ENCODE measurements at places on chromosomes 13 and 19.

DNA sequence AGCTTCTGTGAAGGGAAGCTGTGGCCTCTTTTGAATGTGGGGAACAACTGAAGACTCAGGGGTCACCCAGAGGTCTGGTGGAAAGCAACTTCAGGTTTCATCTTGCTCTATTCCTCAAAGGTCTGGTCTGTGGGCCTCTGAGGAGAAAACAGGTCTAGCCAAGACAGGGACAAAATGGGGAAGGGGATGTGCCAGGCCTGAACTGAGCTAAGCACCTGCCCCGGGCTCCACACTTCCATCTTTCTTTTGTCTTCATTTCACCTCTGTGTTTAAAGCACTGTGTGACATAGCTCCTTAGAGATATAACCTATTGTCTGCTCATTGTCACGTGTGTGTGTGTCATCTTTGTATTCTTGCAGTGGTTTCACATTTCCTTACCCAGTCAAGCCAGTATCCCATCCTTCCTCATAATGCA lies 19.9 kb upstream of the GDF15 start:
- no peak for DNase-seq

- no peak for DNase-seq
These were observed 460.3 kb upstream of the KLHL1 start for GRCh38 chr13:70568571-70568970.

- no peak for DNase-seq
These were observed 340.7 kb downstream of the MTUS2 start for GRCh38 chr13:29160862-29161261.

GRCh38 chr19:4773047-4773640 lies 18.4 kb upstream of the FEM1A start:
- DNase-seq, result no peak

GRCh38 chr13:111342721-111343120 lies 22.3 kb downstream of the TEX29 start:
- no peak for DNase-seq

DNA sequence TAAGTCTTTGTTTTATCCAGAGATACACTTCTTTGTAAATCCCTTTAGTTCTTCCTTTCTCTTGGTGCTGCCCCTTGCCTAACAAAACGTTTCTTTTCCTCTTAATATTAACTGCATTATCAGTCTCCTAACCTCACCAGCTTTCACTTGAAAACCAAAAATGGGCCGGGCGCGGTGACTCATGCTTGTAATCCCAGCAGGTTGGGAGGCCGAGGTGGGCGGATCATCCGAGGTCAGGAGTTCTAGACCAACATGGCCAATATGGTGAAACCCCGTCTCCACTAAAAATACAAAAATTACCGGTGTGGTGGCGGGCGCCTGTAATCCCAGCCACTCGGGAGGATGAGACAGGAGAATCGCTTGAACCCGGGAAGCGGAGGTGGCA lies 329.8 kb upstream of the MIR17HG start:
- no peak for DNase-seq

DNA sequence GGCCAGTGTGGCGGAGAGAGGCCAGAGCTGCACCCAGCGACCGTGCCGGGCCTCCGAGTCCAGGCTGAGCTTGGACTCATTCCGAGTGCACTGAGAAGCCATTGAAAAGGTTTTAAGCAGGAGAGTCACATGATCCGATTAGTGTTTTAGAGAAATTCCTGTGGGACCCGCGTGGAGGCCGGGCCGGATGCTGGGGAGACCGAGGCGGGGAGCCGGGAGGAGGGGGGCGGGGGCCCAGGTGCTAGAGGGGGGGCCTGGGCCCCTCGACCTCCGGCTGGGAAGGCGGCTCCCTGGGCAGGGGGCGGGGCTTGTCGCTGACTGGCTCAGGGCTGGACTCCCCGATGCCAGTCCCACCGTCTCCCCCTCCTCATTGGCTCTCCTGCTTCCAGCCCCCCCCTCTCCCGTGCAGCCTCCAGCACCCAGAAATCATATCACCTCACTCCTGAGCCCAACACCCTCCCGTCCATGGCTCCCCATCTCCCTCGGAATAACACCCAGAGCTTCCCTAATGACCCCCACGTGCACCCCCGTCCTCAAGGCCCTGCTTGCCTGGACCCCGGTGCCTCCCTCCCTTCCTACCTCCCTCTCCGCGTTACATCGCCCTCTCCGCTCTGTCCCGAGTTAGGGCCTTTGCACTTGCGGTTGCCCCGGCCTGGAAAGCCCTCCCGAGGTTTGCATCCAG lies 5.2 kb upstream of the ZNF579 start:
- peak; percentile 40 for DNase-seq

GRCh38 chr13:92873029-92873428 lies 353.6 kb upstream of the GPC6 start:
- DNase-seq, result no peak

DNA sequence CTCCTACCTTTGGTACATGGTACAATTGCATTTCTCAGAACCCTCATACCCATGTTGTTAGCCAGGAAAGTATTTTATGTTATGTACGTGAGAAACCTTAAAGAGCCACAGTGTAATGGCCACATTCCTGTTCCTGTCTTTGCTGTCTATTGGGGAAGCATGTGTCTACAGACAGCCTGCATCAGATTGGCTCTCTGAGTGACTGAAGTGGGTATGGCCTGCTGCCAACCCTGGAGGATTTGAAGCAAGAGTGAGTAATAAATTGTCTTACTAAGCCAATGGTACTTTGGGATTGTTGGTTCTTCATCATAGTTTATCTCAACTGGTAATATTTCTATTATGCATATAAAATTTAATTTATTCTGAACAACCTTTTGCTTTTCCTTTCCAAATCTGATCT lies 574.1 kb downstream of the LMO7 start:
- DNase-seq, result no peak

GRCh38 chr19:1102407-1103131 lies 1.2 kb upstream of the GPX4 start:
- peak; percentile 62 for DNase-seq

- DNase-seq, result no peak
These were observed 362.8 kb downstream of the NALCN start for GRCh38 chr13:101053301-101054093.

DNA sequence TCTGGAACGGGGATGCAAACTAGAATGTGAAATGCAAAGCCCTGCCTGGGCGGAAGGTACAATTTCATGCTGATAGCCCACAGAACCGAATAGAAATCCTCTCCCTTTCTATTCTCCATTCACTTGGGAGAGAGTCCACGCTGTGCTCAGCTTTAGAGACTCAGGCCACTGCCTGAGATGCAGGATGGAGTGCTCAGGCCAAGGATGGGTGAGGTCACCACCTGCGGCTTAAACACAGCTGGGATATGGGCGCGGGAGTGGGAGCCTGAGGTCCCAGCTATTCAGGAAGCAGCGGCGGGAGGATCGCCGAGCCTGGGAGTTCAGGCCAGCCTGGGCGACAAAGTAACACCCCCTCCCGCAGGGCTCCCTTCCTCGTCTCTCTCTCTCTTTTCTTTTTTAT lies 446 bp upstream of the ZNF83 start:
- DNase-seq, result no peak

- DNase-seq, result no peak
These were observed 37.6 kb downstream of the GRIK5 start for GRCh38 chr19:42032431-42032830.
